ENCODE measurements at places on chromosomes 7 and 10. TPM values are rescaled to one million over a fixed set of nuclear protein-coding genes. Genes with fewer than 3 reads are reported as not detected.

Gene CDH23
- 6.4 TPM for total RNA-seq

Gene CUX1
- 126 TPM for total RNA-seq

Gene SLC26A5
- total RNA-seq = 1.2 TPM

Gene BNIP3
- 49.6 TPM for total RNA-seq

Gene CTAGE6
- 0.13 TPM for total RNA-seq

Gene PLXDC2
- total RNA-seq = 42.1 TPM

Gene CCDC172
- not detected for total RNA-seq
